Amniotic epithelial cell (primary cell): ENCODE measurements at places on chromosomes 13 and 19.

DNA sequence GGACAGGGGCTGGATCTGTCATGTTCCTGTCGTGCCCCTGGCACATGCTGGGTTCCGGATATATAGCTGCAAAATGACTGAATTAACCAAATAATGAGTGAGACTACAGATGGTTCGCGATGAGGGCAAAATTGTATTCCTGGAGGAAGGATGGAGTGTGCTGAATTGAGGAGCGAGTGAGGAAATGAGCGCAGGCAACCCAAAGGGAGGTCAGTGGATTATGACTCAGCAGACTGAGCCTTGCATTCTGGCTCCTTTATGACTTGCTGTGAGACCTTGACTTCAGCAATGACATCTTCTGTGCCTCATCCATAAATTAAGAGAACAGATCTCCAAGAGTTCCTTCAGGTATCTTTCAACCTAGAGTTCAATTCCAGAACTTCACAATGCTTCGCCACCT lies 115.0 kb upstream of the CLDN10 start:
- peak; percentile 14 for DNase-seq

- no peak for DNase-seq
Observed at GRCh38 chr13:73991384-73991783, 142.8 kb downstream of the KLF12 start.

- peak; percentile 89 for DNase-seq
Observed at GRCh38 chr19:9406798-9407352, 28.5 kb downstream of the ZNF266 start.

DNA sequence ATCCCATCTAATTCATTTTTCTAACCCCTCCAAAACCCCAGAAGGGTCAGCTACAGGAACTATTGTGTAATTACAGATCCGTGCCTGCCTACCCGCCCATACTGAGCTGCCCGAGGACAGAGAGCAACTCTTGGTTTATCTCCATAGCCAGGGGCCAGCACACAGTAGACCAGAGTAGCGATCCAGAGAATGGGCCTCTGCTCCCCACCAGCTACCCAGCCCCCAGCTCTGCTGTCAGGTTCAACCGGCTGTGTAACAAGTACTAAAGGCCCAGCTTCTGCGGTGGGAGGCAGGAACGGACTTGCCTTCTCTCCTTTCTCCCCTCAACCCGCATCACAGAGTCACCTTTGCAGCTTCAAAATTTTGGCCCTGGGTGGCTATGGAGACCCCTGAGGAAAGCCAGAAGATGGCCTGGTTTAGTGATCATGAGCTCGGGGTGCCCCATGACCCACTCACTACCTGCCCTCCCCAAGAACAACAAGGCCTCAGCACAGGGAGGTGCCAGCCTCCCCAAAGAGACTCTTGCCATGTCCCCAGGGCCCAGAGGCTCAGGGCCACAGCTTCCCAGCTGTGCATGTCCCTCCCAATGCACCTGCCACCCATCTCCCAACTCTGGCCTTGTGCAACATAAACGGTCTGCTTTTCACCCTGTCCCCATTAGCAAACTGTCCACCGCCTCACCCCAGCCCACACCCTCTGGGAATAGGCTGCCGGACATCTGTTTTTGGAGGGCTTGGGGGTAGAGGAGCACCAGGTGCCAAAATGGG lies 5.7 kb downstream of the CALM3 start:
- DNase-seq, result no peak

GRCh38 chr13:59861676-59862075 lies 302.1 kb downstream of the DIAPH3 start:
- DNase-seq, result no peak

- peak; percentile 85 for DNase-seq
Observed at GRCh38 chr19:5967994-5968430, 9.9 kb downstream of the RANBP3 start.

GRCh38 chr13:98827449-98827848 lies 75.0 kb upstream of the SLC15A1 start:
- no peak for DNase-seq

- no peak for DNase-seq
Observed at GRCh38 chr19:325937-326565, 18.5 kb downstream of the MIER2 start.

GRCh38 chr19:29724102-29724641 lies 9.1 kb upstream of the C19orf12 start:
- DNase-seq, result peak; percentile 50

GRCh38 chr13:62014299-62014698 lies 598.6 kb upstream of the PCDH20 start:
- DNase-seq, result no peak

DNA sequence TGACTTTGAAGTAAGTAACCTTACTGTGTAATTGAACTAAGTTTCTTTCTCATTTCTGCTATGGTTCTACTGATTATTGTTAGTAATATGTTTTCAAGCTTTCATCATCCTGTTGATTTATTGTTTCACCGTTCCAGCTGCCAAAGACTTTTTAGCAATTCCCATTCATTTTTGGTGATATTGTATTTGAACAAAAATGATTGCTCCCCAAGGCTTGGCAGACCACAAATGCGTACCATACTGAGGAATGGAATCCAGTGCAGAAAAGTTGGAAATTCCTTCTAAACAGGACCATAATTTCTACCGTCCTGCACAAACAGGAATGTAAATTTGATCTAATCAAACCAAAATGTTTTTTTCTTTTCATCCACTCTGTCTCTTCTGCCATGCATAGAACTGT lies 10.7 kb downstream of the EPSTI1 start:
- DNase-seq, result peak; percentile 78
